ENCODE measurements at places on chromosomes 1 and 21.

- no peak for DNase-seq
These were observed 11.6 kb upstream of the CTRC start for GRCh38 chr1:15426492-15427279.

- no peak for DNase-seq
These were observed 10.7 kb downstream of the FOXO6 start for GRCh38 chr1:41371630-41372599.

GRCh38 chr1:7574121-7575040 is 196.7 kb upstream of the VAMP3 start:
- DNase-seq: no peak

DNA sequence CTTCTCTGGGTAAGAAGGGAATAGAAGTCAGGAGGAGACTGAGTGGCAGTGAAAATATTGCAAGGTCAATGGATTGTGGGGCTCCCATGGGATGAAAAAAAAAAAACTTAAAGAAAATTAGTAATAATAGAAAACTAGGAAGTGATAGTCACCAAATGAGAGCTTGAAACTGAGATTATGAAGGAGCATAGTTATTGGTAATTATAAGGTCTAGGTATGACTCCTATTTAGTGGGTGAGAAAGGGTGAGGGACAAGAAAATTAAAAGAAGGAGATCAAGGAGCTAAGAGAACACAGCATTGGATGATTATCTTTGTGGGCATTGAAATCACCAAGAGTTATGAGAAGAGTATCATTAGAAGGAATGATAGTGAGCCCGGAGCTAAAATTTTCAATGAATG is 301.4 kb downstream of the TPR start:
- no peak for DNase-seq

GRCh38 chr1:117759535-117759934 is 153.7 kb downstream of the TENT5C start:
- no peak for DNase-seq

DNA sequence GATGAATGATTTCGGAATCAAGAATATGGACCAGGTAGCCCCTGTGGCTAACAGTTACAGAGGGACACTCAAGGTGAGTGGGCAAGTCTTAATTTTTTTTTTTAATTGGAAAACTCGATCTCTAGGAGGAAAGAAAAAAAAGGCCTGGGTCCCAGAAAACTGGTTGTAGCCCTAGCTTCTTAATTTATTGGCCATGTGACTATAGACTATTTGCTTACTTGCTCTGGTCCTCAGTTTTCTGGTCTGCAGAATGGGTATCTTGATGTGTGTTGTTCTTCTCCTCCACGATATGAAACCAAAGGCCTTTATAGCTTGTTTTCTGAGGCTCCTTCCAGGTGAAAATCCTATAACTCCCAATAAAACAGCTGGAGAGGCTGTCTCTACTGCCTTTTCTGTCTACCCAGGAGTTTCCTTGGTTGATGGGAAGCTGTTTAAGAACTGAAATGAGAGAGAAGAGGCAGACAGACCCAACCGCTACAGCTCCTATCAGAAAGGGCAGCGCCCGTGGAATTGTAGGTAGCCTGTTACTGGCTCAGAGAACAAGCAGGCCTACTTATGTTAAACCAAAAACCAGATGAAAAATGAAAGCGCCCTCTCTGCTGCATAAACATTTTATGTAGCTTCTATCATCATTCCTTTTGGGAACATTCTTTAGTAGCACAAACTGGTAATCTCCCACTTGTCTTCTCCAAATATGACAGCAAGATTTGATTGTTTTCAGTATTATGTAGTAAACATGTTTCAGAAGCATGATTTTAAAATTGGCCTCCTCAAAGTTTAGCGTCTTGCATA is 4.5 kb downstream of the ETS2 start:
- DNase-seq: no peak

- DNase-seq: no peak
These were observed 3.5 kb upstream of the TSPAN1 start for GRCh38 chr1:46171351-46171750.
